Common myeloid progenitor, CD34-positive (primary cell): ENCODE measurements at places on chromosomes 1 and 21.

DNA sequence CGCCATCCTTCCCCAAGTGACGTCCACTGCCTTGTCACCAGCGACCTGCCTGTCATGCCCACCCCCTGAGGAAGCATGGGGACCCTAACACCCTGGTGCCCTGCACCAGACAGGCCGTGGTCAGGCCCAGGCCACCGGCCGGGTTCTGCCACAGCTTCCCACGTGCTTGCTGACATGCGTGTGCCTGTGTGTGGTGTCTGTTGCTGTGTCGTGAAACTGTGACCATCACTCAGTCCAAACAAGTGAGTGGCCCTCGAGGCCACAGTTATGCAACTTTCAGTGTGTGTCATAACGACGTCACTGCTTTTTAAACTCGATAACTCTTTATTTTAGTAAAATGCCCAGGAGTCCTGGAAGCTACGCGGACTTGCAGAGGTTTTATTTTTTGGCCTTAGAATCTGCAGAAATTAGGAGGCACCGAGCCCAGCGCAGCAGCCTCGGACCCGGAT is 8.5 kb upstream of the CTRC start:
- no peak for DNase-seq

DNA sequence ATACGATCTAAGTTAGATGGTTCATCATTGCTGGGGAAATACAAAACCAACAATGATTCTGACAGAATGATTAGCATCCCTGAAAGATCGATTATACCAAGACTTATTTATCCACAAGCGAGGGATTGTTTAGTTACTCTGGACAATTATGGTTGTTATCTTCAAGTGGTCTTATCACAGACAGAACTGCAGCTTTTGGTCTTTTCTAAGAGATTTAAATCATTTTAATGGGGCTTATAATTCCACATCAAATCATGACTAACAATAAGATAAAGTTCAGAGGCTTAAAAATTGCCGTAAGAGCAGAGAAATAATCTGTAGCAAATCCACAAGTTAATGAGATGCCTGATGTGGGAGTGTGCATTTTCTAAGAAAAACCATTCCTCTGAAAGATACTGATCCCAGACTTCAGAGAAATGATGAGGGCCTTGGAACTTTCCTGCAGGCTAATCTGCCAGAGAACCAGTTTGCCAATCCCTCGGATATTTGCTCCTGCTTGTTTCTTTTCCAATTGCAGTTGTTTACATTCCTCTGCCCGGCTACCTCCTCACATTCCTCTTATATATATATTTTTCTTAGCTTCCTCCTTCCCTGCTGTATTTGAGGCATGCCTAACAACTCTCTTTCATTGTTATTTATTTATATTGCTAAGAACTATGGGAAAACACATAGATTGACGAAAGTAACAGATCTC is 134.8 kb downstream of the BACH1 start:
- no peak for DNase-seq

DNA sequence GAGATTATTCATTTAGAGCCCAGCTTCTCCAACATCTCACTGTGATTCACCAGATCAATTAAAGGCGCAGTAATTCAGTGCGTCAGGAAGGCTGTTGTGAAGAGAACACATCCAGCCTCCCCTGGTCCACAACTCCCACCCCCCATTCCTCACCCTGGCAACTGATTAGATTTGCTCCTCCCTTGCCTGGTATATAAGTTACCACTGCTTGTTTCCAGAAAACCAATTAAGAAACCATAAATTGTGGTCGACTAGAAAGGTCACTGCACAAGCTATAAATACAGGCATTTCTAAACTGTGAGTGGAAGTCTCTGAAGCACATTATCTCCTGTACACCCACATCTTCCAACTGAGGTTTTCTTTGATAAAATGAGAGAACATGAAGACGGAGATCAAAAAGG is 41.9 kb downstream of the FAM163A start:
- no peak for DNase-seq

GRCh38 chr1:118820864-118821263 is 167.3 kb downstream of the TBX15 start:
- DNase-seq, result no peak

DNA sequence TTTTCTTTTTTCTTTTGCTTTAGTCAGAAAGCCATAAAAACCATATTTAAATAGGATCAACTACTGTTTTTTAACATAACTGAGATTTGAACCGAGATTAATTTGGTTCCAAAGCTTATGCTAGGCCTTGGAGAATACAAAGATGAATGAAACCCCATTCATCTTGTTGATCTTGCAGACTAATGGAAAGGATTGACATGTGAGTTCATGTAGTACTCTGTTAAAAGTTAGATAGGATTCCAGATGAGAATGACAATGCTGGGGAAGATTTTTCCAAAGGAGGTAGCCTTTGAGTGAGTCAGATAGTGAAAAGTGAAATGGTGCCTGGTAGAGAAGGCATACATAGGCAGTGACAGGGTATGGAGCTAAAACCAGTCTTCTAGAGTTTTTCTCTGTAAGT is 22.7 kb downstream of the RBM15 start:
- DNase-seq, result no peak

DNA sequence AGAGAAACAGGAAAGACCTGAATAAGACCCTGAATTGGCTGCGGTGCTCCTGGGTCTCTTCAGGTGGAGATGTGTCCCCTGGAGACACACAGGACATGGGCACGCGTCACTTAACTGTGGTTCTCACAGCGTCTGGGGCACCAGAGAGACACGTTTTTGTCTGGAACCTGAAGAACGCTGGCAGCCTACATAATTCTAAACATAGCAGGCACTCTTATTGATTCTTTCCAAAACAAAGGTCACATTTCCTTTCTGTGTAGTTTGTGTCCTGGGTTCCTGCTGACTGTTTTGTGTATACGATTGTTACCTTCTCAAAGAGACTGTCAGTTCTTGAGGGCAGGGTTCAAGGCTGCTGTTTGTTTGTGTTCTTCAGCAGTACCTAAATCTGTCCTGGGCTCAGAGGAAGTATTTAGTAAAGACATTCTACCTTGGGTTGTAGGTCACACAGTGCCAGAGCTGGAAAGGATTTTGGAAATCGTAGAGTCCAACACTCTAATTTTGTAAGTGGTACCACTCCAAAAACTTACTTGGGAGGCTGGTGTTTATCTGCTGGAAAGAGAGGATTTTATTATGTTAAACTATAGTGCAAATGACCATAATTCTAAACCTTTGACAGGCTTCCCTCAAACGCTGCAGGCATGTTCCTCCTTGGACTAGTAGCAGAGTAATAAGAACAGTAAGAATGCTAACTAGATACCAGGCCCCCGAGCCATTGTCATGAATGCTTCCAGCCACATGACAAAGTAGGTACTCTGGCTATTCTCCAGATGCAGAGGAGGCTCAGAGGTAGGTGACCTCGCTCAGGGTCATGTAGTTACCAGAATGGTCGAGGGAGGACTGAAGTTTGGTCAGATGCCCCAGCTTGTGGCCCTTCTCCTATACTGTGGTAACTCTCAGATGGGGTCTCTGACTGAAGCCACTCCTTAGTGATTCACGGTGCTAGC is 164.3 kb downstream of the DHRS3 start:
- DNase-seq, result no peak

GRCh38 chr1:38527373-38527966 is 332.1 kb downstream of the RRAGC start:
- DNase-seq, result peak; percentile 28

GRCh38 chr1:201259476-201260235 is 23.6 kb upstream of the PKP1 start:
- DNase-seq, result peak; percentile 17

- peak; percentile 52 for DNase-seq
These were observed 13.3 kb upstream of the LCE5A start for GRCh38 chr1:152497273-152497672.

DNA sequence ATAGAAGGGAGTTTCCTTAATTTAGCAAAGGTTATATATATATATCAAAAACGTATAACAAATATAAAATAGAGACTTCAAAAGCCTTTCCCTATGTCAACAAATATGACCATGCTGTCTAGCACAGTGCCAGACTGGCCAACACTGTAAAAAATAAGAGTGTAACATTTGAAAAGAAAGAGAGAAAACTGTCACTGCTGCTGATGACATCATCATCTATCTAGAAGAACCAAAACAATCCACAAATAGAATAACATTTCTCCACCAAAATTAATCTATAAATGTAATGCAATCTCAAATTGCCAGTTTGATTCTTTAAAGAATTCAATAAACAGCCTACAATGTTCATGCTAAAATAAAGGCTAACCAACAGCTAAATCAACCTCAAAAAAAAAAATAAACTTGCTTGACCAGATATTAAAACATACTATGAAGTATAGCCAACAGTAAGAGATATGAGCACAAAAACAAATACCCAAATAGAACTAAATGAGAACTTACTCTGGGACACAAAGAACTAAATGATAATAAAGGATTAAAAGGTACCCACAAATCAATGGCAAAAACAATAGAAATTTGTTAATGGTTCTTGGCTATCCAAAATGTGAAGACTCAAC is 50.2 kb downstream of the ENAH start:
- no peak for DNase-seq

- no peak for DNase-seq
These were observed 46.0 kb downstream of the PTGER3 start for GRCh38 chr1:71001624-71002023.

GRCh38 chr1:179166663-179167417 is 62.6 kb downstream of the ABL2 start:
- DNase-seq, result no peak

DNA sequence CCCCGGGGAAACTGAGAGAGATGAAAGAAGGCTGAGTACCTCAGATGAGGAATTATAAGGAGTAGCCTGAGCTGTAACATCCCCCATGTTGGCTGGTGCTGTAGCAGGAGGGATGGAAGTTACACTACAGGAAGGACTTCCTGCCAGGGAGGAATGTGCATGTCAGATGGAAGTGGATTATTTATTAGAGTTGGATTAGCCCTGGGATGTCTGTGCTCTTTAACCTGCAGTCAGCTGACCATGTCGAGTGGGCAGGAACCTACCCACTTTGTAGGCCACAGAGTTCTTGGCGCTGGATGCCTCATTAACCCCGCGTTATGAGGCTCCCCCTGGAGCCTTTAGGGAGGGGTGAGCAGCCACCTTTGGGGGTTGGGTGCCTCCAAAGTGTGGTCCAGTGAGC is 757 bp upstream of the SEMA4A start:
- DNase-seq, result no peak

GRCh38 chr1:83101406-83101805 is 897.5 kb downstream of the TTLL7 start:
- DNase-seq, result no peak

- DNase-seq, result peak; percentile 41
These were observed 82.8 kb downstream of the DMRTB1 start for GRCh38 chr1:53541761-53542550.

DNA sequence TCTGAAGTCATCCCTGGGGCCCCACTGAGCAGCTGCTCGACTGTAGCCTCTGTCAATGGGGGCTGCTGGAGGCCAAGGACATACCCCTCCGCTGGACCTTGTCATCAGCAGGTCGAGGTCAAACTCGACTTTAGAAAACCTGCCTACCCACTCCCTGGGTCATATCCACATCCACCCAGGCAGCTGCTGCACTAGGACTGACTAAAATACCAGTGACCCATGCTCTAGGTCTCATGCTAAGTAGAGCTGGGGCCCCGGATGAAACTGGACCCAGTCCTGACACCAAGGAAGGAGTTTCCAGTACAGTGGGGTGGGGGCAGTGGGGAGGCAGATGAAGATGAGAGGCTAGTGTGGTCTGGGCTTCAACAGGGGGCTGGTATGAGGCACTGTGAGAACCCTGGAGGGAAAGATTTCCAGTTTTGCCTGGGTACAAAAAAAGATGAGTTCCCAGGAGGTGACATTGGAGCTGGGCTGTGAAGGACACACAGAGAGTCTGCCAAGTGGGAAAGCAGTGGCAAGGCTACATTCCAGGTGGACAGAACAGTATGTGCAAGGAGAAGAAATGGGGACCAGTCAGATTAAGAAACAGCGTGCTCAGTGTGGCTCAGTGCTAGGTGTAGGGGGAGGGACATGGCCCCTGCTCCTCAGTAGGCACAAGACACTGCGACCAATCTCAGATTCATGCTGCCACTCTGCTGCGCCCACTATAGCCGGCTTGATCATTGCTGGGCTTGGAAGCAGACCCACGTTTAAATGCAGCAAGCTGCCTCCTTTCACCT is 12.4 kb downstream of the SLC2A1 start:
- no peak for DNase-seq

DNA sequence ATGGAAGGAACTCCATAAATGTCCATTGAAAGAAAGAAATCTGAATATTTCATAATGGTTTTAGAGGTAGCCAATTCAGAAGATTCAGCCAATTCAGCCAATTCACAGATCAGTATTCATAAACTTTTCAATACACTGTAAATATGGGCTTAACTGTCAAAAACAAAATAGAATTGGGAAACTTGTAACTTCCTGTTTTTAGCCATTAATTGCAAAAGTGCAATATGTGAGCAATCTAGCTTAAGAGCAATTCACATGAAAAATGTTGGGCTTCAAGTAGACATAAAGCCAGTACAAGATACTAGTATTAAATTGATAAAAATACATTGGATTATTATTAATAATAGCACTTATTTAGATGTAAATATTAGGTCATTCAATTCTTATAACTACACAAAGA is 27.5 kb upstream of the PLPPR4 start:
- no peak for DNase-seq

GRCh38 chr1:63918418-63918945 is 144.7 kb downstream of the ROR1 start:
- no peak for DNase-seq

- no peak for DNase-seq
These were observed 175.0 kb upstream of the HMCN1 start for GRCh38 chr1:185559151-185559550.

DNA sequence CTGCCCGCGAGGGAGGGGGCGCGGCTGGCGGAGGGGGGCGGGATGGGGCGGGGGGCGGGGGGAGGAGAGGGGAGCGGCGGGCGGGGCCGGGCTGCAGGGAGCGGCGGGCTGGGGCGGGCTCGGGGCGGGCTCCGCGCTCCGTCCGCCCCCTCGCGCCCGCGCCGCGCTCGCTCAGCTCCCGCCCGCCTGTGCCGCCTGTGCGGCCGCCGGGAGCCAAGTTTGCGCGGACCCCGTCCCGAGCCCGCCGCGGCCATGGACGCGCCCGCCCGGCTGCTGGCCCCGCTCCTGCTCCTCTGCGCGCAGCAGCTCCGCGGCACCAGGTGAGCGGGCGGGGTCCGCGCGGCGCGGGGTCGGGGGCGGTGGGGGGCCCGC is at the start of gene GABRD:
TSS of gene GABRD (plus strand) at position 174 of the 372 bp plus-strand sequence. CDS start at position 253, 79 bp downstream.
- DNase-seq, result peak; percentile 50

- no peak for DNase-seq
These were observed 2.7 kb upstream of the OR10J4 start for GRCh38 chr1:159429074-159429861.

DNA sequence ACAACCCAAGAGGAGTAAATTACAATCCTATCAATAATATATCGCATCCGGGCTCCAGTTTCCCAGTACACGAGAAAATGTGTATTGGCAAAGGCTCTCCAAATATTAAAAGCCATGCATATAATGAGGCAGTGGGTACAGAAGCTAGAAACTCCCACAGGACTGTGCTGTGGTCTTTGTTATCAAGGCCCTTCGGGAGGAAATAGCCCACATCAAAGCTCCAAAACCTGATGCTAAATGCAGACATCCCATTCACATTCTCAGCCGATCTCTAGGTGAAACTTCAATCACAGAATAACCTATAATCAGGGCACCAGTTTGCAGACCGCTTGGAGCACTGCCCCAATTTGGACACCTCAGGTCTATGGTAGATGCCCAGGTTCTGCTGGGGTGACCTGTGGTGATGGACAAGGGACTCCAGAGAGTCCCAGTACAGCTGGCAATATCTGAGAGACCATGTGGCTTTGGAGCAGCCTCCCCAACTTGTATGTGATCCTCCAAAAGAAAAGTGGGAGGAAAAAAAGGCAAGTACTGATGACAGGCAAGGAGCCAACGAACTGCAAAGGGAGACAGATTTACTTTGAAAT is 148.8 kb upstream of the CAMK1G start:
- no peak for DNase-seq

GRCh38 chr1:7234471-7234755 is 449.2 kb downstream of the CAMTA1 start:
- DNase-seq, result no peak
